ENCODE measurements at places on chromosomes 1 and 21.

- no peak for DNase-seq
Observed at GRCh38 chr1:66043186-66043585, 250.5 kb downstream of the PDE4B start.

DNA sequence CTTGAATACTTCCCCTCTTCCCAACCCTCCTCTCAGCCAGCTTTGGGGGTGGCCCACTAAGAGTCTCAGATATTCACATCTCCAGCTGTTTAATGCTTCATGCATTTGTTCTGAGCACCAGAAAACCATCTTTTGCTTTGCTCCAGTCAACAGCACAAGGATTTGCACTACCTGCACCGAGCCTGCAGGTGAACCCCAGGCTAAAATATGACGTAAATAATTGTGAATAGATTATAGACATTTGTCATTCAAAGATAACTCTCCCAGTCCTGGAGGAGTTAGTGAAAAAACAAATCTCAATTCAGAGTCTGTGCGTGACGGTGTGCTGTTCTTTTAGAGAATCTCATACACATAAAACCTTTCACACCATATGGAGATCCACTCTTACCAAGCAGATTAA is 7.4 kb downstream of the CD247 start:
- DNase-seq, result no peak

DNA sequence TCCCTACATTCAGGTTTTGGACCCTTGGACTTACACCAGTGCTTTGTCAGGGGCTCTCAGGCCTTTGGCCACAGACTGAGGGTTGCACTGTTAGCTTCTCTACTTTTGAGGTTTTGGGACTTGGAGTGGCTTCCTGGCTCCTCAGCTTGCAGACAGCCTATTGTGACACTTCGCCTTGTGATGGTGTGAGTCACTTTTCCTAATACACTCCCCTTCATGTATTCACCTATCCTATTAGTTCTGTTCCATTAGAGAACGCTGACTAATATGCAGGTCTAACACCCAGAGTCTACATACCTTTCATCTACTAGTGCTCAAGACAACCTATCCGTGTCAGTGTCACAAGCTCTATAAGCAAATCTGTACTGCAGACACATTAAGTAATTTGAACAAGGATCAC is 605.3 kb downstream of the KCNT2 start:
- DNase-seq, result no peak

- DNase-seq, result no peak
Observed at GRCh38 chr1:34923490-34923889, 6.0 kb downstream of the DLGAP3 start.

GRCh38 chr1:74423471-74423870 is 88.9 kb downstream of the LRRC53 start:
- no peak for DNase-seq

DNA sequence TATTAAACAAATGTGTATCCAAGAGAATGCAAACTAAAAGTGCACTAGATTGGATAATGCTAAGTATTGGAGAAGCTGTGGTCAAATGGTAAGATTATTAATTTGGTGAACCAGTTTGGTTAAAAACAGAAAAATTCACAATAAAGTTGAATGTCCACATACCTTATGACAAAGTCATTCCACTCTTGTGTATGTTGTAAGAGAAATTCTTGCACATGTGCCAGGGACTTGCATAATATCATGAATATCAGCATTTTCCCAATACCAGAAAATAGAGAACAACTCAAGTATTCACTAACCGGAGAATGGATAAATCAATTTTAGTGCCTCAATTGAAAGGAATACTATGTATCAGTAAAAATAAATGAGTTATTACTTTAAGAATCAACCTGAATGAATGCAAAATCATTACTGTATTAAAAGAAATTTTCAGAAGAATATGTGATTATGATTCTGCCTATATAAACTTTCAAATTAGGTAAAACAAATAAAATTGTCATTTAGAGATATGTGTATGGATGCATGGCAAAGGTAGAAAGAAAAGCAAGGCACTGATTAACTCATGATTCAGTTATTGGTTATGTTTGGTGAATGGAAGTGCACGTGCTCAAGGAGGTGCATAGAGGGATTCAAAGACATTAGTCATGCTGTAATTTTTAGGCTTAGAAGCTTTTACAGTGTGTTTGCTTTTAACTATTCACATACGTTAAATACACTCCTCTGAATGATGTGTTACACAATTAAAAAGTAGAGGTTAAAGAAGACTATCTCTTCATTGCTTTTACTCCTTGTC is 217.4 kb upstream of the KCNK2 start:
- no peak for DNase-seq

- DNase-seq, result no peak
Observed at GRCh38 chr1:28470146-28470545, 35.7 kb upstream of the RCC1 start.

GRCh38 chr1:10667861-10668761 is 128.3 kb downstream of the CASZ1 start:
- no peak for DNase-seq

DNA sequence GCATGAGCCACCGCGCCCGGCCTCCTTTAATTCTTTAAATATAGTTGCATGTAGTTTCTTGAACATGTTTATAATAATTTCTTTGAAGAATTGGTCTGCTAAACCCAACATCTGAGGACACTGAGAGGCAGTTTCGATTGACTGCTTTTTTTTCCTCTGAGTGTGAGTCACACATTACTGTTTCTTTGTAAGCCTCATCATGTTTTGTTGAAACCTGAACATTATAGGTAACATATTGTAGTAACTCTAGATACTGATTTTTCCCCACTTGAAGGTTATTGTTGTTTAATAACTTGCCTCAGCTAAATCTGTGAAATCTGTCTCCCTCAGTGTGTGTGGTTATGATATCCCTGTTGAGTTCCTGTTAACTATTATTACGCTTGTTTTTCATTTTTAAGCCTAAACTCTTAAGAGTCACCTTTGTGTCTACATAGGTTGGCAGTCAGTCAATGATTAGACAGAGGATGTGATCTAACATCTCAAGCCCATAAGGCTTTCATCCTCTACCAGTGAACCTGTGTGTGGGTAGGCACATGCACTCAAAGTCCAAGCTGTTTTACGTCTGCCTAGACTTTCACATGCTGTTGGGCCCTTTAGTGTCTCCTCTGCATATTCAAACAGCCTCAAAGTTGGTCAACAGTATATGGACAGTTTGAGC is 155.5 kb downstream of the KCNH1 start:
- DNase-seq, result no peak

GRCh38 chr1:44154049-44154448 is 12.6 kb upstream of the KLF18 start:
- no peak for DNase-seq

- no peak for DNase-seq
Observed at GRCh38 chr1:248625971-248626370, 8.9 kb downstream of the OR2T11 start.

DNA sequence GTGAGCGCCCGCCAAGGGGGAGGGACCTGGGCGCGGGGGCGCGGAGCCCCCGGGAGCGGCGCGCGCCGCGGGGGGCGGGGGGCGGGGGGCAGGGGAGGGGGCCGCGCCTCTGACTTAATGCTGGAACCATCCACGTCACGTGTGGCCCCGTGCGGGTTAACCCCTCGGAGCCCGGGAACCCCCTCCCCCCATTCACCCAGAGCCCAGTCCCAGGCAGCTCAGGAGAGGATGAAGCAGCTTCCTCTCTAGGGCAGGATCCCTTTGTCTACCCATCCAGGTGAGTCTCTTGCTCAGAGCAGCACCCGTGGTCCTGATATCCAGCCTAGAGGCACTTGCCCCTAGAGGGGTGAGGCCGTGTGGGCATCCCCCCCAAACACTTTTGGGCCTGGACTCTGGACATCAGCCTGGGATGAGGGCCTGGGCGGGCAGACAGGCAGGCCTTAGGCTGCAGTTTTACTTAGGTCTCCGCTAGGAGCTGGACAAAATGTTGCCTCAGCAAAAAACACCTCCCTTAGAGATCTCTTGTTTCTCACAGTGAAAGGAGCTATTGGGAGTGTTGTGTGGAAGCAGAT is at the start of gene ALX3:
Gene ALX3, minus strand, starts transcription at position 2 of the 572 bp plus-strand sequence. CDS start 60 bp downstream, outside the sequence.
- no peak for DNase-seq

- DNase-seq, result no peak
Observed at GRCh38 chr1:223202376-223203033, 59.5 kb upstream of the TLR5 start.

GRCh38 chr1:47257224-47257623 is 25.2 kb upstream of the TAL1 start:
- DNase-seq, result no peak

- no peak for DNase-seq
Observed at GRCh38 chr1:169271098-169271497, 96.5 kb downstream of the NME7 start.

DNA sequence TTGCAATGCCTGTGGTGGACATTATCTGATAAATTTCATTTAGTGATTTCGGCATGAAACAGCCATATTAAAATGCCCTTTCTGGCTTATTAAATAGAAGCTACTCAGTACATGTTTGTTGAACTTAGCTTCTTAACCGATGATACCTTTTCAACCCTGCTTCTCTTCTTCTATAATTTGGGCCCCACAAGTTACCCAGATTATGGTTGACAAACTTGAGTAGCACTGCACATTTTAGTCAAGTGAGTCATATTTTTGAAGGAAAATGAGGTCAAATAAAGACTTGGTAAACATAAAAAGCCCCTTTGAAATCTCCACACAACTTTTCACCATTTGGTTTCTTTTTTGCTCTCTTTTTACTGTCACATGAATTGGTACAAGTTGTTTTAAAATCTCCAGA is 33.8 kb downstream of the GIPC2 start:
- DNase-seq, result no peak

DNA sequence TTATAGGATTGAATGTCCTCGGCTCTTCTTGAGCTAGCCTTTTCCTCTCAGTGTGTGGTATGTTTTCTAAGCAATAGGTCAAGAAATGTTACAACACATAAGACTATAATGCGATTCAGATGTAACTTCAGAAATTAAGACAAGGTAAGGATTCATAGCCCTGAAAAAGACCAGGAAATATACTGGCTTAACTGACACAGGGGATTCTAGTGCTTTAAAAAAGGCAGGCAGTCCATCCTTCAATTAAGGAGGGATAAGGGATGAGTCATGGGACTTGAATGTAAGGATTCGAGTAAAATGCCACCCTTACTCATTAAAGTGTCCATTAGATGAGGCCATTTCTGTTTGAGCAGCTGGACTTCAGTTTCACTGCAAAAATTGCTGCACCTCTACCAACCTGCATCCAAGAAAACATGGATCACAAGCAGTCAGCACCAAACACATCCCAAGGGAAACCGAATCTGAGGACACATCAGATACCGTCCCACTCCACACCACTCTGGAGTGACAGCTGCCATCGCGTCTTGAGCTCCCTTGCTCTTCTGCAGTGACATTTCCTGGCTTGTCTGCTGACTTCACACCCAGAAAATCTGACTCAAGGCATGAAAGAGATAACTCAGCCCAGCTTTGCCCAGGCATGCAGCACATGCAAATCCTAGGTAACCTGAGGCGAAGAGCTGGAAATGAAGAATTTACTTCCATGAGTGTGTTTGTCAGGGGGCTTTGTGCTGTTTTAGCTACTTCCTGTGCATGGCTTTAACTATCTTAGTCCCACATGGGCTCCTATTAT is 37.8 kb downstream of the NGF start:
- no peak for DNase-seq

GRCh38 chr1:156896490-156897033 is 3.0 kb downstream of the PEAR1 start:
- DNase-seq, result no peak

DNA sequence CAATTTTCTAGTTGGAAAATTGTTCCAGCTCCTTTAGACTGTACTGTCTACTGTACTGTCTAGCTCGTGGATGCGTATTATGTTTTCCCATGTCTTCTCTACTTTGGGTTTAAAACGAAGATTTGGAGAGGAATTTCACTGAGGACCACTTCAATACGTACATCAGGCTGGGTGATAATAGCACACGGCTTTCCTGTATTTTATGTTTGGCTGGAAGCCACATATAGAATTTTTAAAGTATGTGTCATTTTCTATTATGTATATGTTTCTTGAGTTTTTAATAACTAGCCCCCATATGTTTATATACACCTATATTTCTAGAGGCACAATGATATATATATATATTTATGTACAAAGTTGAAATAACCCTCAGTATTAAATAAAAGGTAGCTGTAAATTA is 226.4 kb downstream of the GREM2 start:
- DNase-seq, result no peak

- no peak for DNase-seq
Observed at GRCh38 chr1:200198236-200198635, 170.7 kb downstream of the NR5A2 start.

DNA sequence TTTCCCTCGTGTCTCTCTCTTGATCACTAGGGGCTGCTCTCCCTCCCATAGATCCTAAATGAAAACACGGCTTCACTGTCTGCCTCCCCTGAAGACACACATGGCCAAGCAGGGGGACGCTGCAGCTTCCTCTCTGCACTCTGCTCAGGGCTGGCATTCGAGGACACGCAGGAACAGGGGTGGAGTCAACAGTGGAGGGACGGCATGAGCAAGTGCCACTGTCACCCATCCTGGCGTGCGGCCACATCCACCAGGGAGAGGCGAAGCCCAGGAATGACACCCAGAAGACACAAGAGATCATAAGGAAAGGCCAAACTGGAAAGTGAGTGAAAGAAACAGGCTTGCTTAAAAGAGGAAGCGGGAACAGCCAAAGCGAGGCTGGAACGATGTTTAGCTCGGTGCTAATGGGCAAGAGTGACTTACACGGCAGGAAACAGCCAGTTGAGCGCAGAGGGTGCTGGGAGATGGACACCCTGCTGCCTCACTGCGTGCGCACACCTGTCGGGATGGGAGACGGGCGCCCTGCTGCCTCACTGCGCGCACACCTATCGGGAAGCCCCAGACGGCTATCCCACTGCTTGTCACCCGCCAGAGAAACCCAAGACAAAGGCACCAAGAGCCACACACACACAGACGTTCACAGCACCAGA is 13.6 kb upstream of the C1QTNF12 start:
- DNase-seq, result no peak

DNA sequence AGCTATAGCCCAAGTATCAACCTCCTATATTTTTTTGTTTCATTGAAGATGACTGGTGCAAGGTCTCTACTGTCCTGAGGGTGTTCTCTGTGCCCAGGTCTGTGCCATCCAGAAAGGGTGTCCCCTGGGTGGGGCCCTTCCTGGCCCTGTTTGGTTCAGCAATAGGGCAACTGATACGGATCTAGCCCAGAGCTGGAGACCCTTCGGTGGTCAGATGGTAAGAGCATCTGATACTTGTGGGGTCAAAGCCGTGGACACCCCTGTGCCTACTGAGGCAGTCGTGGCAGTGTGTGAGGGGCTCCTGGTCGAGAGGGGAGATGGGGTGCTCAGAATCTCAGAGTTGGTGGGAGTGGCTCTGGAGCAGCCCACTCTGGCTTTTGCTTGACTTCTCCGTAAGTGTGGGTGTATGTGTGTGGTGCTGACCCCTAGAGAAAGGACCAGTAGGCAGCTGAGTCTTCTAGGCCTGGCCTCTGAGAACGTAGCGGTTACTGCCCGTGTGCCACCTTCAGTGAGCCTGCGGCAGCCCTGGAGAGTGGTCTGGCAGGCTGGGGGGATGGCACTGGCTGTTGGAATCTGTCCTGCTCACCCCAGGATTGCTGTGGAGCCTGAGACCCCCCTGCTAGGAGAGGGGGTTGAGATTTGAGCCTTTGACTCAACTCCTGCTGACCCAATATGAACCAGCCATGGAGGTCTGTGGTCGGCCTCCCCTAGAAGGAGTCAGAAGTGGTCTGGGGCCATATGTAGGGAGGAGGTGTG is 2.7 kb downstream of the AMPD2 start:
- DNase-seq, result no peak

All from posterior cingulate gyrus (tissue), 11 donors.